Stimulated activated CD4-positive, alpha-beta T cell treated with anti-CD3 and anti-CD28 coated beads, Interleukin-2, amount 100 ng/mL, for 24 hours (primary cell): ENCODE measurements at places on chromosomes 2 and 18.
A peak's percentile ranks its signal among the peaks of the same experiment; 100 is the strongest.

- DNase-seq = peak; percentile 64
Measured at GRCh38 chr2:143128681-143129580, at the start of gene ARHGAP15. Gene ARHGAP15, plus strand, starts transcription at chr2:143129419.

DNA sequence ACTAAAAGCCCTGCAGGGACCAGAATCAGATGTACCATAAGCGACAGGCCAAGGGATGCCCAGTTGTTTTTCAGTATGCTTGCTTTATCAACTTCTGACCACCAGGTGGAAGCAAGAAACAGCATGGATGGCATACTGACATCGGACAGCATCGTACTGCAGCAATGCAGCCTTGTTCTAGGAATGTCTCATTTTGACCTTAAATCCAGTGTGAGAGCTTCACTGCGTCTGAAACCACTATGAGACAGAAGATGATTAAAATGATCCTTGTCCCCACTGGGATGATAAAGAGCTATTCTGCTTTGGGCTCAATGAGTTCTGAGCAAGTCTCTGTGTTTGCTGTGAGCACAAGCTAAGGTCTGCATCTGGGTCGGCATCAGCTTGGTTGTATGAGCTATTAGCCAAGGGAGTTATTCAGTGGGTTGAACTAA lies 54.3 kb downstream of the CDK15 start:
- peak; percentile 24 for DNase-seq

DNA sequence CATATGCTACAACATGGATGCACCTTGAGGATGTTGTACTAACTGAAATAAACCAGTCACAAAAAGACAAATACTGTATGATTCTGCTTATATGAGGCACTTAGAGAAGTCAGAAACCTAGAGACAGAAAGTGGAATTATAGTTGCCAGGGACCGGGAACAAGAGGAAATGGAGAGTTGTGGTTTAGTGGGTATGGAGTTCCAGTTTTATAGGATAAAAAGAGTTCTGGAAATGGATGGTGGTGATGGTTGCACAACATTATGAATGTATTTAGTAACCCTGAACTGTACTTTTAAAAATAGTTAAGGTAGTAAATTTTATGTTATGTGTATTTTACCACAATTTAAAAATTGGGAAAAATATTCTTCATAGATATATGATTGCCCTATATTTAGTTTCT lies 97.7 kb downstream of the DPP4 start:
- no peak for DNase-seq

GRCh38 chr18:11986061-11986460 lies 4.8 kb downstream of the IMPA2 start:
- no peak for DNase-seq

DNA sequence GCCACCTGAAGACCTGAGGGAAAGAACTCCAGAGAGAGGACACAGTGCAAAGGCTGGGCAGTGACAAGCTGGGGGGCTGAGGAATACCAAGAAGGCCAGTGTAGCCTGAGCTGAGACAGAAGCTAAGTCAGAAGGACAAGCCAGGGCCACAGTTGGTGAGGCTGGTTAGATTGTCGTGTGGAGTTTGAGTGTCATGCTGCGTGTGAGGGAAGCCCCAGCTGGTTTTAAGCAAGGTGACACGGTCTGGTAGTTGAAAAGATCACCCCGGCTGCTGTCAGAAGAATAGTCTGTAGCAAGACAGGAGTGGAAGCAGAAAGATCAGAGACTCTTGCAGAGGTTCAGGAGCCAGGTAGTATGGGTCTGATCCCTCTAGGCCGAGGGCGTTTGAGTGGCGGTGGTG lies 50.6 kb upstream of the RMDN2 start:
- no peak for DNase-seq

DNA sequence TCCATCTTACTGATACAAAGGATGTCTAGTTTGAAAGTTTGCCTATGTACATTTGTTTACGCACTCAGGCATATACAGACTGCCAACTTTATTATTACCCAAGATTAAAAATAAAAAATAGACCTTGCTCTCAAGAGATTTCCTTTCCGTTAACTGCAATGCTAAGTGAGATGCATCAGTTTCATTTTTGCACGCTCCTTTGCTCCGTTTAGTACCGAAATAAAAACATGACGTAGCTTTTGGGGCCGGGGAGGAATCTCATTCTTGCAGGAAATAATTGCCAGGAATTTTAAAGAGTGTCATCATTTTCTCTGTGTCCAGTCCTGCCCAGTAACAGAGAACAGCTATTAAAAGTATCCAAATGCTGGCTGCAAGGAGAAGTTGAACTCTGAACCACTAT lies 169.5 kb downstream of the SLC8A1 start:
- no peak for DNase-seq

DNA sequence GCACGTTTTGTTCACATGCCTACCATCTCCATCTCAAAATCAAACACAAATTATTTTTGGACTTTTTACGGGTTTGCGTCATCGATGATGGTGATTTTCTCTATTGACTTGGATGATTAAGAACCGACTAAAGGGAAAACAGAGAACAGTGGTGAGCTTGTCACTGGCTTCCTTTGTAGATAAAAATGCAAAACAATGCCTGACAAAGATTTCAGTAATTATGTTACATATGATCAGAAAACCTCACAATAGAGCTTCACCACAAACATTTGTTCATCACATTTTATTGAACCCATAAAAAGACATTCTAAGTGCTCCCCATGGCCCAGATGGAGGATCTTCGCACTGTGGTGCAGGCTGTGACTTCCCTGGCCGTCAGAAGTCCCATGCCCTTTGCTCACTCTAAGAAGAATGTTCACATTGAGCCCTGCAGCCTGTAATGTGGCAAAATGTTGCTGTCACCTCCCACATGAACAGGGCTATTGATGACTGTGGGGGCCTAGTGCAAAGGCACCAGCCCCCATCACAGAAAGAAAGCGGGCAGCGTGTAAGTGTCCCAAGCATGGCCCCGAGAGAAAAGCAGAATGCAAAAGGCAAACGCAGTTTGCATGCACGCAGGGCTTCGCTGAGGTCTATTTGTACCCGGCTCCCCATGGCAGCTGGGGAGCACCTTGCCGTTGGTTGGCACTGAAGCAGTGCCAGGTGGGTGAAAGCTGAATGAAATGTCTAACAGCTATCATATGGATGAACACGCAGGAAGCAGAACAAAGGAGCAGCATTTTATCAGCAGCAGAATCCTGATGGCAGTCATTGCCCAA lies 60.6 kb downstream of the BCL2 start:
- DNase-seq = no peak

- DNase-seq = no peak
Measured at GRCh38 chr2:168054657-168055056, 192.7 kb downstream of the STK39 start.

DNA sequence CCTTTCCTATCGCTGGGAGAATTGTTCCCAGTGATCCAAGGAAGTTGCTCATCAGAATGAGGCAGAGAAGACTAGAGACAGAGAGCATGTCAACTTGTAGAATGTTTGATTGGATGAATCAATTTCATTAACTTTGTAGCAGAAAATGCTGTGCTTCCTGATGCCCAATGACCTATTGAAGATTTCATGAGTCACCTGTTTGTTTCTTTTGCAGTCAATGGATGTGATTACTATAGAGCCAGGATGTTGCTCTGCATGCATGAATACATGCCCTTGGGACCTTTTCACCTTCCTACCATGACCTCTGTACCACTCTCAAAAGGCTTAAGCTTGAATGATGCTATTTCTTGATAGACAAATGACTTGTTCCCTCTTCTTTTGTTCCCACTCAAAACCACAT lies 23.3 kb downstream of the SCG2 start:
- no peak for DNase-seq

GRCh38 chr2:20990442-20991430 lies 53.1 kb downstream of the APOB start:
- DNase-seq = no peak

DNA sequence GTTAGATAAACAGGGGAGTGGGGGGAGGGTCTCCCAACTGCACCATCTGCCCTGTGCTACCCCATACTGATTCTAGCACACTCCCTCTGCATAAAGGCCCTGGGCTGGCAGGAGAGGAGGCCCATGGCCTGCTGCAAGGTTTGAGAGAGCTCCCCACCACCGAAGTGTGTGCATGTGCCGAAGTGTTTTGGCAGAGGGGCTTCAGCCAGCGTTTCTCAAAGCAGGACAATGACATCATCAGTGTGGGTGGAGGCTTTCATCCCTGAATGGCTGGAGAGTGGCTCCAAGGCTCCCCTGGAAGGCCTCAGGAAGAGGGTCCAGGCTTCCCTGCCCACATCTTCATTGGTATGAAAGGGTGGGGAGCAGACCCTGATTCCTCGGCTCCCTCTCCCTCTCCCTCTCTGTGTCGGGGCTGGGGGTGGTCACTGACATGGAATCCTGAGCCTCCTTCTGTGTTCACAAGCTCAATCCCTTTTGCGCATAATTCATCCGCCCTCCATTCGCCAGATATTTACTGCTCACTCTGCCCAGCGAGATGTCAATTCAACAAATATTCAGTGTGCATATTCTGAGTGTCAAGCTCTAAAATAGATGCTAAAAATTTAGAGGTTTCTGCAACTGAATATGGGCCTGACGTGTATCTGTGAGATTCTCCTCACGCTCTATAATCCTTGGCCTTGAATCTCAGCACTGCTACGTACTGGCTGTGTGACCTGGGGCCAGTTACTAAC lies 122.1 kb downstream of the CELF4 start:
- no peak for DNase-seq

DNA sequence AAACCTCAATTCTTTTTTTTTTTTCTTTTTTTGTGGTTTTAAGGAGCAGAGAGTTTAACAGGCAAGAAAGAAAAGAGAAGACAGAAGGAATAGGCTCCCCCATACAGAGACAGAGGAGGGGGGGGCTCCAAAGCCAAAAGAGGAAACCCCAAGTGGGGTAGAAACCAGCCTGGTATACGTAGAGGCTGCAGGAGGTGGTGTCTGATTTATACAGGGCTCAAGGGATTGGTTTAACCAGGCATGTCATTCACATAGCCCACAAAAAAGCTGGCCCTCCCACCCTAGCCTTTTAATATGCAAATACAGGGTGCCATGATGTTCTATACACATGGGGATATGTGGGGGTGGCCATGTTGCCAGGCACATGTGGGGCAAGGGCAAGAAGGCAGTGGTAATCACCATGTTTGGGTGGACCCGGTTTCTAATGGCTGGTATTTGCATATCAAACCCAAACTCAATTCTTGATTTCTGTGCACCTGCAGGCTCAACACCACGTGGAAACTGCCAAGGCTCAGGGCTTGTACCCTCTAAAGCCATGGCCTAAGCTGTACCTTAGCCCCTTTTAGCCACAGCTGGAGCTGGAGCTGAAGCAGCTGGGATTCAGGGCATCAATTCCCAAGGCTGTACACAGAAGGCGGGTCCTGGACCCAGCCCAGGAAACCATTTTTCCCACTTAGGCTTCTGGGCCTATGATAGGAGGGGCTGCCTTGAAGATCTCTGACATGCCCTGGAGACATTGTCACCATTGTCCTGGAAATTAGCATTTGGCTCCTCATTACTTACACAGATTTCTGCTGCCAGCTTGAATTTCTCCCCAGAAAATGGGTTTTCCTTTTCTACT lies 170.3 kb downstream of the MAIP1 start:
- DNase-seq = no peak
